ENCODE measurements at places on chromosomes 7 and 10.

- peaks cover 44% of the 10 kb centered on the region for H3K27me3 ChIP-seq
- peaks cover 32% of the 10 kb centered on the region for H3K4me1 ChIP-seq
- H3K27ac ChIP-seq, result peak overlapping the region; percentile 56
- peak overlapping the region; percentile 80 for H3K4me3 ChIP-seq
Observed at GRCh38 chr7:29196191-29196590, 1.6 kb downstream of the CHN2 start.

DNA sequence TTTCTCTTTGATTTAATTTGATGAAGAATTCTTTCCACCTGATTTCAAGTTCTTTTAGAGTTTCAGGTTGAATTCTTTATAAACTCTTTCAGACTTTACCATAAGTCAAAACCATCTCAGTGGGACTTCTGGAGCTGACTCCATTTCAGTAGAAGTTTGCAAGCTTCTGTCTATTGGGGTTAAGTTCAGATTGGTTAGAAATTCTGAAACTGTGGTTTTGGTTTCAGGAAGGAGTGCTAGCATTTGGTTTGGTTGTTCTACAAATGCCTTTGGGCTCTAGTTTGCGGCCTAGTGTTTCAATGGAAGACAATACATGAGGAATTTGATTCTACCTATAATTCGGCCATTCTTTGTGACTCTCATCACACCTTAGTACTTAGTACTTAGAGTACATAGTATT, 176.8 kb upstream of the RHOBTB1 start:
- no peak for DNase-seq
- H3K4me3 ChIP-seq, result no peak overlapping the region
- no peaks in the 10 kb centered on the region for H3K36me3 ChIP-seq
- H3K4me1 ChIP-seq, result peaks cover 11% of the 10 kb centered on the region
- H3K27me3 ChIP-seq, result no peaks in the 10 kb centered on the region

DNA sequence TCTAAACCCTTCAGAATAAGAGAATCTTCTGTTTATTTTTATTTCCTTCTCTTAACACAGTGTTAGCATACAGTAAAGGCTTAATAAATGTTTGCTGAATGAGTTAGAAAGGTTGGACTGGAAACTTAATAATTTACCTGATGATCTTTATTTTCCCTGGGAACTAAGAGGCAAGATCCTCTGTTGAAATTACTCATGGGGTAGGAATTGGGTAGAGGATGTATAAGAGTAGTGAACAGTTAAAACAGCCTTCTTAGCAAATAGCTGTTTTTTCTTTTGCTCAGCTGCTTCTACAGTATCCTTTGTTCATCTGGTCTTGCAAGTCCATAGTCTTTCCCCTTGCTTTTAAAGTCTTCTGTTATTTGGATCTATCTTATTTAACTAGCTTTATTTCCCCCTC, 80.0 kb downstream of the AKAP9 start:
- H3K27ac ChIP-seq, result no peak overlapping the region
- H3K27me3 ChIP-seq, result no peaks in the 10 kb centered on the region
- H3K4me3 ChIP-seq, result no peak overlapping the region

GRCh38 chr7:146722986-146723385, 606.4 kb downstream of the CNTNAP2 start:
- no peak overlapping the region for H3K27ac ChIP-seq
- no peaks in the 10 kb centered on the region for H3K36me3 ChIP-seq
- no peaks in the 10 kb centered on the region for H3K27me3 ChIP-seq
- DNase-seq, result no peak
